ENCODE measurements at places on chromosomes 4 and X. TPM values are rescaled to one million over a fixed set of nuclear protein-coding genes. Genes with fewer than 3 reads are reported as not detected.

SSX2B gene
- total RNA-seq = not detected

GAGE12H gene
- total RNA-seq = not detected

DRD5 gene
- not detected for total RNA-seq

GC gene
- total RNA-seq = not detected

HNRNPD gene
- 308 TPM for total RNA-seq

KCNE5 gene
- total RNA-seq = 1.4 TPM

TLR10 gene
- total RNA-seq = not detected

RXFP1 gene
- 4.7 TPM for total RNA-seq

ZNF157 gene
- total RNA-seq = not detected

Data from MCF 10A (cell line).